Tibial nerve (tissue), 4 donors: ENCODE measurements at places on chromosomes 7 and 10. TPM values are rescaled to one million over a fixed set of nuclear protein-coding genes. Genes with fewer than 3 reads are reported as not detected.

The CDHR1 gene
- 0.30 TPM for total RNA-seq

The DTX2 gene
- 40.5 TPM for total RNA-seq

The H2AZ2 gene
- 97.5 TPM for total RNA-seq

The ANKRD16 gene
- total RNA-seq = 24.0 TPM

The SPDYE11 gene
- not detected for total RNA-seq

The SUPV3L1 gene
- total RNA-seq = 39.5 TPM

The TMEM196 gene
- total RNA-seq = not detected

The SMC3 gene
- total RNA-seq = 35.1 TPM

The ASB10 gene
- total RNA-seq = not detected

The HMX3 gene
- not detected for total RNA-seq

The NPSR1 gene
- not detected for total RNA-seq

The PCLO gene
- 0.44 TPM for total RNA-seq

The AKR1C3 gene
- 55.8 TPM for total RNA-seq

The DGKI gene
- 0.21 TPM for total RNA-seq

The BTBD16 gene
- total RNA-seq = not detected

The GRM3 gene
- not detected for total RNA-seq

The NPC1L1 gene
- 0.30 TPM for total RNA-seq

The MACROH2A2 gene
- 8.0 TPM for total RNA-seq

The ACHE gene
- not detected for total RNA-seq

The C10orf105 gene
- total RNA-seq = 0.20 TPM

The NYAP1 gene
- 10.5 TPM for total RNA-seq

The FBXL13 gene
- total RNA-seq = 2.4 TPM

The FAM25G gene
- not detected for total RNA-seq

The TRIM74 gene
- total RNA-seq = not detected

The KEL gene
- total RNA-seq = 0.60 TPM

The GPR85 gene
- total RNA-seq = 0.90 TPM

The CPN1 gene
- total RNA-seq = not detected

The DPP6 gene
- 0.60 TPM for total RNA-seq

The CFTR gene
- under 0.01 TPM for total RNA-seq

The KIAA1549 gene
- total RNA-seq = 1.6 TPM

The CNTNAP2 gene
- 0.42 TPM for total RNA-seq

The CRHR2 gene
- 0.44 TPM for total RNA-seq

The HOXA3 gene
- 7.7 TPM for total RNA-seq

The LMBR1 gene
- 139 TPM for total RNA-seq

The CFAP46 gene
- not detected for total RNA-seq

The DIP2C gene
- 32.6 TPM for total RNA-seq

The FRG2B gene
- total RNA-seq = not detected

The ARHGAP21 gene
- 90.8 TPM for total RNA-seq

The MPP7 gene
- 8.4 TPM for total RNA-seq

The SPACDR gene
- total RNA-seq = 2.1 TPM

The BMS1 gene
- 11.6 TPM for total RNA-seq

The MUC3A gene
- 0.22 TPM for total RNA-seq

The ITPRID1 gene
- not detected for total RNA-seq

The AOC1 gene
- total RNA-seq = not detected

The AHR gene
- 372 TPM for total RNA-seq

The UCMA gene
- total RNA-seq = not detected
